ENCODE measurements at places on chromosomes 16 and 17.
A peak's percentile ranks its signal among the peaks of the same experiment; 100 is the strongest.

DNA sequence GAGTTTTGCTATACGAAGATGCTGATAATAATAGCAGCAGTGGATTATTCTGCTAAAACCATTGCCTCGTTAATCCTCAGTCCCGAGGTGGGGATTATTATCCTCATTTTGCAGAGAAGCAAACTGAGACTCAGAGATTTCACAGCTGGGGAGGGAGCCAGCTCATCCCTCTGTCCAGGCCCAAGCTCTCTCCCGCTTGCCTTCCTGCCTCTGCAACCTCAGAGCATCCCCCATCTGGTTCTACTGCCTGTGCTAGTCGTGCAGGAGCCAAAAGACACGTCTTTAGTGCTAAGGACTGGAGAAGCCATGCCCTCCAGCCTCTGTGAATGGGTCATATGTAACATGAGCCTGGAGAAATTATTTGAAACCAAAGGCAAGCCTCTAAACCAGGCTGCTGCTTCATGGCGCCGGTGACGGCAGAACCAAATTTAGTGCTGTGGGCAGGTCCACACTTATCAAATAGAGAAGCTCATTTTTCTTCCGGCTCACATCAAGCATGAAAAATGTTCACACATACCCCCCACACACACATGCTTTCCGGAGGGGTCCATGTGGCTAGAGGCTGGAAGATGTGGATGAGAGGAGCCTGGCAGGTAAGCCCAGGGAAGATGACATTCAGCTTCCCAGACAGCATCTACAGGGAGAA lies 13.5 kb downstream of the MAPT start:
- no peak for DNase-seq

DNA sequence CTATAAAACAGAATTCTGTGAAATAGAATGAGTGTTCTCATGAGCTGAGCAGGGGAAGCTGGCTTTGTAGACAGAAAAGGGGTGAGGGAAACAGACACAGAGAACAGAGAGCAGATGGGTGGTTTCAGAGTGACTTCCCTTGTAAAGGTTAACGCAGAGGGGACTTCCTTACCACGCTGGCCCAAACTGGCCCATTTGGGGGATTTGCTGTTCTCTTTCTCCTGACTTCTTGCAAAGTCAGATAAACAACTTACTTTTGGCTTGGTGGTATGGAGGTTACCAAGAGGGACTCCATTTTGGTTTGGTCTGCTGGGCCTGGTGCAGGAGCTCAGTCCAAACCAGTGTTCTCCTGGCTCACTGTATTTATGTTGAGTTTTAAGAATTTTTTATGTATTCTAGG lies 48.4 kb downstream of the SEC14L1 start:
- no peak for DNase-seq

- peak; percentile 45 for DNase-seq
Measured at GRCh38 chr17:31674305-31674704, 184.7 kb downstream of the COPRS start.

DNA sequence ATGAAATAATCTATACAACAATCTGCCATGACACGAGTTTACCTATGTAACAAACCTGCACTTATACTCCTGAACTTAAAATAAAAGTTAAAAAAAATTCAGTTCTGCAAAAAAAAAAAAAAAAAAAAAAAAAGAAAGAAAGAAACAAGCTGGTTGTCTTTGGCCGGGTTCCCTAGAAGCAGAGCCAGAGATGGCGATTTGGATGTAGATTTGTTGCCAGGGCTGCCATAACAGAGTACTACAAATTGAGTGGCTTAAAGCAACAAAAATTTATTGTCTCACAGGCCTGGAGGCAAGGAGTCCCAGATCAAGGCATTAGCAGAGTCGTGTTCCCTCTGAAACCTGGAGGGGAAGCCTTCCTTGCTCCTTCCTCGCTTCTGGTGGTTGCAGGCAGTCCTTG lies 20.4 kb downstream of the SYT17 start:
- no peak for DNase-seq

DNA sequence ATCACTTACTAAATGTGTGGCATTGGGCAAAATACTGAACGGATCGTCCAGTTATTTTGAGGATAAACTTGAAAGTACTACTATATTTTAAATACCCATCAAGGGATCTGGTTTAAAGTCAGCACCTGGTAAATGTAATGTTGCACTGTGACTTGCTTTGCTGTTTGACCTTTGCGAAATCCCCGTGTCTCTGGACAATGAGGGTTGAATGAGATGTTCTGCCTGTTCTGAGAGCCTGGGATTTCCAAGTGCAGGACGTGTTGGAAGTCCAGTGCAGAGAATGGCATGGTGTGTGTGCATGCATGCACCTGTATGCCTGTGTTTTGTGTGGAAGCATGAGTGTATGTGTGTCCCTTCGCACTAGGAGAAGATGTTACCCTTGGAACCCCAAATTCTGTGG lies 106.6 kb downstream of the N4BP1 start:
- DNase-seq = no peak

DNA sequence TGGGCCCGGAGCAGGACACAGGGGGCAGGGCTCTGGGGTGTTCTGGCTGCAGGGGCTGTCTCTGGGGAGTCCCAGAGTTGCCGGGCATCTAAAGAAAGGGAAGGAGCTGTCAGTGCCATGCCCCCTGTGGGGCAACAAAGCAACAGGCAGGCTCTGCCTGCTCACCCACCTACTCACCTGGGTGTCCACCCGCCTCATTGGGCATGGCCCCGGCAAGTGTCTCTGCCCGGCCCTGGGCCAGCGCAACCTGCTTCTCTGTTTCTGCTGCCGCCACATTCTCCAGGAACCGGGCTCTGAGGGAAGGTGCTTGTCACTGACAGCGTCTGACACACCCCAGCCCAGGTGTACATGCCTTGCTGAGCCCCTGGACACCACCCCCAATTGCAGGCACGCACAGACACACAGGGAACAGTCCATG lies 7.3 kb downstream of the TMEM208 start:
- no peak for DNase-seq

DNA sequence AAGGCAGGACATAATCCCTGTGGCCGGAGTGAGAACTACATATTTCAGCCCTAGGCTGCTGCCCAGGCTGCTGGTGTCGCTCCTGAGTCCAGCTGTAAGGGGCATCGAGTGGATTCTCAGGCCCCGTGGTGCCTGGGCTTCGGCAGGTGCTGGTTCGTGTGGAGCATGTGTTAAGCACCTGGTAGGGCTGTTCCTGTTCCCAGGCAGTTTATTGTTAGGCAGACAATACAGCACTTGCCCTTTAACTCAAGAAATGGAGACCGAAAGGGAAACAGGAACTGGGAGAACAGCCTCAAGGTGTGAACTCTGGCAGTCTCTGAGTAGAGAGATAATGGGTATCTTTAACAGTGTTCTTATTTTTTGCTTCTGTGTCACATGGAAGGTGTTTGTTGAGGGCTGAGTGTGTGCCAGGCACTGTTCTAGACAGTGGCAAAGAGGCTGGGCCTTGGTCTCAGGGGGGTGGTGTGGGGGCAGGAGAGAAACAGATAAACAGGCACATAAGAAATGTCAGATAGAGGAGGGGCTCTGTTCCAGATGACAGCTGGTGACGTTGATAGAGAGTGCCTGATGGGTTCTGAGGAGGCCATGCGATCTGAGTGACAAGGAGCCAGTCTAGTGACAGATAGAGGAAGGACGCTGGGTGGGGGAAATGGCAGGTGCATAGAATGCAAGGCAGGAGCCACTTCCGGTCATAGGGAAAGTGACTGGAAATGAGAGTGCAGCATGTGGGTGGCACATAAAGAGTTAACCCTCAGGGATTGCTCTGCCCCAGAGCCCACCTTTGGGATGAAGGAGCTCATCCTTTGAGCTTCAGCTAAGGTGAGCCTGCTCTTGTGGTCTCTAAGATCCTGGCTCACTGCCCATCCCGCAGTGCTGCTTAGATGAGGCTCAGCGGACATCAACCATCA lies 33.8 kb downstream of the EPN2 start:
- DNase-seq = no peak

GRCh38 chr17:2517539-2517938 lies 5.9 kb upstream of the METTL16 start:
- DNase-seq = no peak

DNA sequence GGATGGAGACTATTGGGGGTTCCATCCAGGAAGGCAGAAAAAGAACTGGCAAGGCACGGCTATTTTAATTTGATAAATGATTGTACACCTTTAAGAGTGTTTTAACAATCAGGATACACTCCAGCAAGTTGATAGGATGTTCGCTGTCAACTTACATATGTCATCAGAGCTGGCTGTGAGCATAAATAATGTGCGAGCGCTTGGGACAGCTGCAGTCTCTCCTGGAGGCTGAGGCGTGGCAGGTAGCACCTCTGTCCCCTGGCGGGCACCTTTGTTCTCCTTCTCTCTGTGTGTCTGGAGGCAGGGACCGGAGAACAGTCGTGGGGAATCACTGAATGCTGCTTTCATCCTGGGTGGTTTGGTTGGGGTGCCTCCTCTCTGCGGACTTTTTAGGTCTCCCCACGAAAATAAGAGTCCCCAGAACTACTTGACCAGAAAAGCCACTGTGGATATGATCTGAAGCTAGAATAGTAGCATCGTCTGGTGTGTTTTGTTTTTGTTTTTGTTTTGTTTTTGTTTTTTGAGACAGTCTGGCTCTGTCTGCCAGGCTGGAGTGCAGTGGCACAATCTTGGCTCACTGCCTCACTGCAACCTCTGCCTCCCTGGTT lies 9.4 kb downstream of the BAHCC1 start:
- no peak for DNase-seq

DNA sequence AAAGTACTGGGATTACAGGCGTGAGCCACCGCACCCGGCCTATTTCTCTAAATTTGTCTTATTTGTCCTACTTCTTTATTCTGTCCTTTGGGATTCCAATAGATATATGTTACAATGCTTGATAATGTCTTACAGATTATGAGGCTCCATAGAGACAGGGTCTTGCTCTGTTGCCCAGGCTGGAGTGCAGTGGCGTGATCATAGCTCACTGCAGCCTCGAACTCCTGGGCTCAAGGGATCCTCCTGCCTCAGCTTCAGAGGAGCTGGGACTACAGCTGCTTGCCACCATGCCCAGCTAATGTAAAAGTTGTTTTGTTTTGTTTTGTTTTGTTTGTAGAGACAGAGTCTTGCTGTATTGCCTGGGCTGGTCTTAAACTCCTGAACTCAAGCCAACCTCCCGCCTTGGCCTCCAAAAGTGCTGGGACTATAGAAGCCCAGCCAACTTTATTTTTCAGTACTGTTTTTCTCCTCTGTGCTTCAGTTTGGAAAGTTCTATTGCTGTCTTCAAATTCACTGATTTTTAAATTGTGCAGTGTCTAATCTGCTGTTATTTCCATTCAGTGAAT lies 10.3 kb downstream of the ANKRD13B start:
- DNase-seq = no peak

GRCh38 chr16:72468582-72468981 lies 296.6 kb upstream of the PMFBP1 start:
- peak; percentile 75 for DNase-seq

GRCh38 chr16:15770512-15770911 lies 86.3 kb downstream of the MYH11 start:
- peak; percentile 66 for DNase-seq

GRCh38 chr16:19886073-19886941 lies 1.7 kb upstream of the GPRC5B start:
- peak; percentile 81 for DNase-seq

DNA sequence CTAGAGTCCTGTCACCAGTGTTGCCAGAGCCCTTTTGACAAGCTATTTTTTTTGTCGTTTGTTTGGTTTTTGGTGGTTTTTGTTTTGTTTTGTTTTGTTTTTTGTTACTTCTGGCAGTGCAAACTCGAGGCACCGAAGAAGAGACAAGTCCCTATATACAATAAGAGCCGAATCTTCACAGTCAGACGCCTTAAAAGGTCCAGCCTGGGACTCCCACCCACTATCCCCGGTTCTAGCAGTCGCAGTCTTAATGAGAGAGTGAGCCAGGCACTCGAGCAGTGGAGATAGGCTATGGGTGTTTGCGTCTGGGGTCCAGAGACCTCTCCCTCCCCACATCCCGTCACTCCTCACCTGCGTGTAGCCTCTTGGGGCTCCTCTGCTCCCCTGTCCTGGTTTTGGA lies 1.9 kb downstream of the OR1F1 start:
- no peak for DNase-seq

DNA sequence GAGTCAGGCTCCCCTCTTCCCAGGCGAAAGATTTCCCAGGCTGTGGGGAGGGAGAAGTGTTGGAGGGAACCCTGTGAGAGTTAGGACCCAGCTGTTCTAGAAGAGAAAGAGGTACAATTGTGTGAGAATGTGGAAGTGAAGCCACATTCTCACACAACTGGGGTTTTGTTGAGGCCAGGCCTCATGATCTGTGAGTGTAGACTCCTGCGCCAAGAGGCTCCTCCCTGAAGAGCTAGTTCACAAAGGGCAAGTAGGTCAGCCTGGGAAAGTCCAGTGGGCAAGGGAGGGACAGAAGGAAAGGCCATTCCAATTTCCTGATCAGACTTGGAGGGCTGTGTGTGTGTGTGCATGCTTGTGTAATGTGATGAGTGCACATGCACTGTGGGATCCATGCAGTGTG lies 15.2 kb downstream of the CD300LF start:
- DNase-seq = no peak

DNA sequence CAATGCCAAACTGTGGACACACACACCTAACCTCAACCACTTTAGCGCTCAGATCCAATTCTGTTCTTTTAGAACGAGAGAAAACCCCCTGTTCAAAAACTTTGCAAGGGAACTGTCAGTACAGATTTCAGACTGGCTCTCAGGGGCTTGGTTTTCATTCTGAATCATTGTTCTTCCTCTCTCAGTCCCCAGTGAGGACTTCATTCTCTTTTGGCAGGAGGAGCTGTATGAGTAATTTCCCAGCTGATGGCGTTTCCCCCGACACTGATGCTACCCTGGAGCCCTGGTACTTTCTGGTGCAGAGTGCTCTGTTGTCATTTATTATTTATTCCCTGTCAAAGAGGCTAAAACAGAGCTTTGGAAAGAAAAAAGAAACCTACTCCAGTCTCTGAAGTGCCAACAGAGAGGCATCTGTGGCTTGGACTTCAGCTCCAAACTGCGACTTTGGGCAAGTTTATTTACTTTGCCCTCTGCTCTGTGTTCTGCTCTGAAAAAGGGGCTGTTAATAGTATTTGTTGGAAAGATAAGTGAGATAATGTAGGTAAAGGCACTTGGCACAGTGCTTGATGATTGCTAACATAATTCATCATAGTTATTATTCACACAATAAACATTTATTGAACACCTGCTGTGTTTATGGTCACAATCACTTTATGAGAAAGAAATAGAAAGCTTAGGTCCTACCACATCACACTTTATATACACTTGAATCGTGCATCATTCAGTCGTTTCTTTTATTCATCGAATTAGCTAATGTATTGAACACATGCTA lies 28.3 kb downstream of the ETV4 start:
- DNase-seq = peak; percentile 76

GRCh38 chr17:29049541-29050145 lies 6.7 kb downstream of the PIPOX start:
- no peak for DNase-seq

DNA sequence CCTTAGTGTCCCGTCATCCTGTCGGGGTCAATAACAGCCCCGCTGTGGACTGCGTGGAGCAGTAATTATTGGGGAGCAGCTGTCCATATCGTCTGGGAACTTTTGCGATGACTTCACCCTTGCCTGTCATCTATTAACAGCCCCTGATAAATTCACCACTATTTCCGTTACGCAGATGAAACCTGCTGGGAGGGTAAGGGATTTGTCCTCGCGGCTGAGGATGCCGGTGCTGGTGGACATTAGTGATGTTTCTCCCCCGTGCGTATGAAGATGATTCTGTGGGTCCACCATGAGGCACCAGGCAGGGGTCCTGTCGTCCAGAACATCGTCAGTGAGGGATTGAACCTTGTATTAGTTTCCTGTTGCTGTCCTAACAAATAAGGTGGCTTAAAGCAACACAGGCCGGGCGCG lies 1.0 kb downstream of the FLYWCH2 start:
- DNase-seq = no peak
